ENCODE measurements at places on chromosomes 11 and 22. TPM values are rescaled to one million over a fixed set of nuclear protein-coding genes. Genes with fewer than 3 reads are reported as not detected.

DNA sequence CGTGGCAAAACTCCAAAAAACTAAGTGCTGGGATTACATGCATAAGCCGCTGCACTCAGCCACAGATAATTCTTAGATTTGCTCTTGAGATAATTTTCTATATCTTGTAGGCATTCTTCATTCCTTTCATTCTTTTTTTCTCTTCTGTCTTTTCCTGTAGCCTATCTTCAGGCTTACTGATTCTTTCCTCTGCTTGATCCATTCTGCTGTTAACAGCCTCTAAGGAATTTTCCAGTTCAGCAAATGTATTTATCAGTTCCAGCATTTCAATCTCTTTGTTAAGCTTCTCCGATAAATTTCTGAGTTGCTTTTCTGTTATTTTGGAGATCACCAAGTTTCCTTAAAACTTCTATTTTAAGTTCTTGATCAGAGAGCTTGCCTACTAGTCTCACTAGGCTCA lies 46.7 kb downstream of the SMC1B start:
- no peak for DNase-seq

PATE4 gene
- not detected for total RNA-seq

C22orf15 gene
- total RNA-seq: 1.7 TPM

TRPC6 gene
- total RNA-seq: 0.48 TPM

RAG2 gene
- total RNA-seq: not detected

DNA sequence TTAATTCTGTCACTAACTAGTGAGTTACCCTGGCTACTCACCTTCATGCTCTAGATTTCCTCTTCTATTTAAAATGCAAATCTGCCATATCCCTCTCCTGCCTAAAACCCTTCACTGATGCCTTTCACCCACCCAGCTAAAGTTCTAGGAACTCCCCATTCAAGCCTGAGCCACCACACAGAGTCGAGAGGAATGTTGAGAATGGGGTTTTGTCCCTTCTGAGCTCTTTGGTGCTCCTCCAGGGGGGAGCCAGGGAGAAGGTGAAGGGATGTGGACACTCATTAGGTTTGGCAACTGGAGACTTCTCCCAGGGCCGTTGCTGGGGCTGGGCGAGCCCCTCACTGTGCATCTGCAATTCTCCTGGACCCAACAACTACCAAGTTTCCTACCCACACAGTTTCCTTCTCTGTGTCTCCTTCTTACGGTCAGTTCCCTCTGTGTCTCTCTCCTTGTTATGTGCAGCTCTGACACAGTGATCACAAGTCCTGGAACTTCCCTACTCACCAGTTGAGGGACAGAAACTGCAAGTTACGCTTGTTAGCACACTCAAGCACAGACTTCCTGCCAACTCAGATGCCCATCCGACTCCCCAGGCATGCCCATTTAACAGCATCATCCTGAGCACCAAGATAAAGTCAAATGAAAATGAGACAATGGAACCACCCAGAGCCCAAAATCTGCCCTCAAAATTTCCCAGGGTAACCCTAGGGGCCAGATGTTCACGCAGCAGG lies 6.5 kb upstream of the IL10RA start:
- DNase-seq: no peak

GRCh38 chr11:119322360-119322739 lies 5.4 kb upstream of the MCAM start:
- no peak for DNase-seq

- no peak for DNase-seq
Measured at GRCh38 chr22:27518531-27519340, 282.8 kb downstream of the MN1 start.

- no peak for DNase-seq
Measured at GRCh38 chr11:61751384-61751783, 1.1 kb upstream of the MYRF start.

CHADL gene
- 1.1 TPM for total RNA-seq

RFPL3 gene
- 0.24 TPM for total RNA-seq

- DNase-seq: no peak
Measured at GRCh38 chr22:42430528-42431125, 1.6 kb downstream of the NFAM1 start.

DNA sequence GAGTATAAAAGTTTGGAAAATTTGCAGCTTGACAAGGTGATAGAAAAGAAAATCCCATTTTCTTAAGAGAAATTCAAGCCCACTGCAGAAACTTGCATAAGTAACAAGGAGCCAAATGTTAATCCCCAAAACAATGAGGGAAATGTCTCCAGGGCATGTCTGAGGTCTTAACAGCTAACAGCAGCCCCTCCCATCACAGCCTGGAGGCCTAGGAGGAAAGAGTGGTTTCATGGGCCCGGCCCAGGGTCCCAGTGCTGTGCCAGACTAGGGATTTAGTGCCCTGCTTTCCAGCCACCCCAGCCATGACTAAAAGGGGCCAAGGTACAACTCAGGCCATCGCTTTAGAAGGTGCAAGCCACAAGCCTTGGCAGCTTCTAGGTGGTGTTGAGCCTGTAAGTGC lies 123.7 kb upstream of the TRPC6 start:
- no peak for DNase-seq

- DNase-seq: no peak
Measured at GRCh38 chr11:9838961-9839360, 175.1 kb downstream of the SWAP70 start.

GRCh38 chr11:24457985-24458384 lies 38.9 kb upstream of the LUZP2 start:
- no peak for DNase-seq

DNA sequence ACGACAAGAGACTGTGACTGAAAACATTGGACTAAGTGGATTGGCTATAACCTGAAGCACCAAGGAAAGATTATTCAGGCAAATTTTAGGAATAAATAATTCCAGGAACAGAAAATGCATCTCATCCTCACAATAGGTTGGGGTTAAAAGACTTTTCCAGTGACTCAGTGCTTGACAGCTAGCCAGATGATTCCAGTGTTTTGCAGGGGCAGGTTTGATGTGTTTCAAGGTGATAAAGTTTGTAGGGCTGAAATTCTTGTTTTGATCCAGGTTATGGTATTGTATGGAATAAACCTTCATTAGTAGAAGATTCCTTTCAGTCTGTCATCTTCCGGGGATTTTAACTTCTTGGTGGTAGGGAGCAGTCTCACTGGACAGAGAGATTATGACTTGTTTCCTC lies 2.3 kb downstream of the EXT2 start:
- no peak for DNase-seq

DNA sequence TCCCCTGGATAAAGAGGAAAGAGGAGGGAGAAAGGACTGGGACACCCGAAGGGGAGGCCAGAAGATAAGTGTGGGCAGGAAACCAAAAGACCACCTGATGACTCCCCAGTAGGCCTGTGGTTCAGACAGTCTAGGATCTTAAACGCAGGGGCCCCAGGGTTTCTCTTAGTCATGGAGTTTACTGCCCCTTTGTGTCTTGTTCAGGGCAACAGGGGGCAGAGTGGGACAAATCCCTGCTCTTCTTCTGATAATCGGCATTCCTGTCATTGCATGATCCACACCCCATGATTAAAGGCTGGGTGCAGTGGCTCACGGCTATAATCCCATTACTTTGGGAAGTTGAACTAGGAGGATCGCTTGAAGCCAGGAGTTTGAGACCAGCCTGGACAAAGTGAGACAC lies 4.7 kb upstream of the TMPRSS13 start:
- no peak for DNase-seq

KIRREL3 gene
- total RNA-seq: 1.00 TPM

GRCh38 chr22:41034706-41035105 lies 57.7 kb upstream of the EP300 start:
- DNase-seq: no peak

DNA sequence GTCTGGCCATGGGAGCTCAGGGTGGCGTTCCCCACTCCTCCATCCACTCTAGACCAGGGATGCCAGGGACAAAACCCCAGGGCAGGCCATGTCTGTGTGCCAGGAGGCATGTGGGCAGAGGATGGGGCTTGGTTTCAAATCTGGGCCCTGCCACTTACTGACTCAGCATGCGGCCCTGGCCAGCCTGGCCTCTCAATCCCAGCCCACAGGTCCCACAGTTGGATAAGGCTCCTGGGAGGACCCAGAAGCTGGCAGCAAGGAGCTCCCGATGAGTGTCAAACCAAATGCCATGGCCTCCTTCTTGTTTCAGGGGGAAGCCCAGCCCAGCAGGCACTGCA lies 1290.4 kb downstream of the BRD1 start:
- DNase-seq: no peak

PTPRCAP gene
- 1.1 TPM for total RNA-seq

- DNase-seq: no peak
Measured at GRCh38 chr22:49871482-49871881, 17.8 kb downstream of the ZBED4 start.

DNA sequence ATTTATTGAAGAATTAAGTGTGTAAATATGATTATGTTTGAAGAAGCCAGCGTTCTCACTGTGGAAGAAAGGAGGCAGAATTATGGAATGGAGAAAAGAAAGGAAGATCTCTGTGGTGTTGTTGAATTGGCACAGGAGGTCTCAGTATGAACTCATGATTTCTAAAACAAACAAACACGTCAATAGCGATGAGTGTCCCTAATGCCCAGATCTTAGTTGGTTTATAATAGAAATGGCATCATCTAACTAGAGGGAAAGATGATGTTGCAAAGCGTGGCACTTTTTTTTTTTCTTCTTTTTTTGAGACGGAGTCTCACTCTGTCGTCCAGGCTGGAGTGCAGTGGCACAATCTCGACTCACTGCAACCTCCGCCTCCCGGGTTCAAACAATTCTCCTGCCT lies 39.2 kb upstream of the SLN start:
- no peak for DNase-seq

GRCh38 chr11:103050351-103050750 lies 41.6 kb downstream of the DCUN1D5 start:
- no peak for DNase-seq

ROM1 gene
- 1.4 TPM for total RNA-seq

GRCh38 chr11:67279589-67280340 lies 9.3 kb upstream of the ANKRD13D start:
- DNase-seq: no peak

DNA sequence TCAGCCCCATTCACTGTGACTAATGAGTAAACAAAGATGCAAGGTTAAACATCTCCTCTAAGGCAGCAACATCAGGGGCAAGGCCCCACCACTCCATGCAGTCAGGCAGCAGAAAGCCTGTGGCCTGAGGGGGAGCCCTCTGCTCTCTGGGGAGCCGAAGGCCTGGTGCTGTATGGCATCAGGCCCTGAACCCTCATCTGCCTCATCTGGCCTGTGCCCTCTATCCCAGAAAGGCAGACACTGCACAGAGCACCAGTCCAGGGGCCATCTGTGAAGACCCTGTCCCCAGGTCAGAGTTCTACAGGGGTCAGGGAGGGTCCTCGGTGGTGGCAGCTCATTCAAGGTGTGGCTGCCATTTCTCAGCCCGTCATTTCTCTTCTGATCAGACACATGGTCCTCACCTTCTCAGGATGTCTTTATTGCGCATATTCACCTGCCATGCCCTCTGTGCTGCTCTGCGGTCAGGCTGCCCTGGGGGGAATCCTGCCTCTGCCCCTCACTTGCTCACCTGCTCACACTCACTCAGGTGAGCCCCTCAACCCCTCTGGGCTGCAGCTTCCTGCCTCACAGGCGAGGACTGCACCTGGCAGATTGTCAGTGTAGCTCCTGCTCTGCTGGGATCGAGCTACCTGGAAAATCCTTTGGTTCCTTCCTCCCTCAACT lies 103.1 kb upstream of the PITPNB start:
- no peak for DNase-seq

GRCh38 chr11:14898355-14898754 lies 6.3 kb upstream of the CYP2R1 start:
- DNase-seq: no peak

DNA sequence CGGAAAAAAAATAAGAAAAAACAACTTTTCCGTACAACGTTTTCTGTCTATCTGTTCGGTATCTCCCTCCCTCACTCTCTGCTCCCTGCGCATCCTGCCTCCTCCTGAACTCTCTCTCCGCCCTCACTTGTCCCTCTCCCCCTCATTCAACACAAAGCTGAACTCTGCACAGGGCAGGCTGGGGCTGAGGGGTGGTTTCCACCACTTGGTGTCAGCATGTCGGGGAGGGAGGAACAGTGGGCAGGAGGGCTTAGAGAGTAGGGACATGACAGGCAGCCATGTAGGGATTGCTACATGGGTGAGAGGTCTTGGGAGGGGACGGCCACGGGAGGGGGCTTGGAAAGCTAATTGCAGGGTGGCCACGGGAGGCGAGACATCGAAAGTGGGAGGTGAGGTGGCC lies 17.6 kb downstream of the SLC22A12 start:
- DNase-seq: no peak

- DNase-seq: no peak
Measured at GRCh38 chr11:86414032-86414431, 39.3 kb downstream of the CCDC81 start.

AP1B1 gene
- 60.9 TPM for total RNA-seq

SLC22A9 gene
- 0.19 TPM for total RNA-seq

DNA sequence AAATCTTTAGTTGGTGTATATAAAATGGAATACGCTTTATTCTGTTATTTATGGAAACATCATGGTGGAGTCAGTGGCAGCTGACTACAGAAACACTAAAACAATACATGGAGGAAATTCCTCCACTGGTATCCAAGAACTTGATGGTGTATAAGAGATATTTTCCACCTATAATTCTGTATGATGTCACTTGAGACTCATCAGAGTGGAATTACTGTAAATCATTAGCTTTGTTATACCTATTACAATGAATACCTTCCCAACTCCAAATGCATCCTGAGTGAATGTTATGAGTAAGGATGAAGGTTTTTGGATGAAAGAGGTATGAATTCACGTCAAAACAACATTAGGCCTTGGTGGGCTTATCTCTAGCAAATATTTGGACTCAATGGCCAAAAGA lies 258.5 kb upstream of the SORL1-AS1 start:
- DNase-seq: no peak

DNA sequence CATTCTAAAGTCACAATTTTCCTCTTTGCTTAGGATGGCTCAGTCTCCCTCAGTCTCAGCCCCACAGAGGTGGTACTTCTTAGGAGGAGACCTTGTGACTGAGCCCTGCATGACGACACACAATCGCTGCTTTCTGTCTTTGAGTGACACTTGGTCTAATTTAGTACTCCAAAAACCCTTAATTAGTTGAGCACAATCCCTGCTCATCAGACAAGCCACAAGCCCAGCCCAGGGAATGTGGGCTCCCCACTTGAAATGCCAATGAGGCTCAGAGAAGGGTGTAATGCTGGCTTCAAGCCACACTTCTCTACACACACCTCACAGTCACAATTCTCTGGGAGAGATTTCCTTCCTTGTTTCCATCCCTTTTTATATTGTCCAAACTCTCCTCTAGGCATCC lies 101.8 kb downstream of the FEZ1 start:
- no peak for DNase-seq

GRCh38 chr11:19979519-19979845 lies 180.8 kb downstream of the DBX1 start:
- DNase-seq: no peak

PHF21B gene
- total RNA-seq: 2.1 TPM

DNA sequence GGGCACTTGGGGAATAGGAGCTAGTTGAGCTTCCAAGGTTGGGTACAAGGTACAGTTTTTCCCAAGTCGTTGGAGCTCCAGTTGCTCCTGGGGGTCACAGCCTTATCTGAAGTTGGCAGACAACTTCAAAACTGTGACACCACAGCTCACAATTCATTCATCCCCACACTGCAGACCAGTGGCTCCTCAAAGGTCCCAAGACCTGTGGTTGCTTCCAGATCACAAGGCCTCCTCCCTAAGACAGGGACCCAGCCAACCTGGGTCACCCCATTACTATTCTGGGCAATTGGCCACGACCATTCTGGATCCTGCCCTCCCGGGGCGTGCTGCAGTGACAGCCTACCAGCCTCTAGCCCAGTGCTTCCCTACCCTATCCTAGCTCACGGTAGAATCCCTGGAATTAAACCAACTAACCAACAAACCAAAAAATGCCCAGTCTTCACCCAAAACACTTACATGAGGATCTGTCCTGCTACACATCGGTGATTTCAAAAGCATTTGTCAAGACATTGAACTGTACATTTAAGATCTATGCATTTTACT lies 862 bp upstream of the PDXP start:
- DNase-seq: no peak

All from type B pancreatic cell (in vitro differentiated cells).